Activated CD4-positive, alpha-beta memory T cell treated with anti-CD3 and anti-CD28 coated beads for 36 hours (primary cell): ENCODE measurements at places on chromosomes 1 and 21. TPM values are rescaled to one million over a fixed set of nuclear protein-coding genes. Genes with fewer than 3 reads are reported as not detected.

DNA sequence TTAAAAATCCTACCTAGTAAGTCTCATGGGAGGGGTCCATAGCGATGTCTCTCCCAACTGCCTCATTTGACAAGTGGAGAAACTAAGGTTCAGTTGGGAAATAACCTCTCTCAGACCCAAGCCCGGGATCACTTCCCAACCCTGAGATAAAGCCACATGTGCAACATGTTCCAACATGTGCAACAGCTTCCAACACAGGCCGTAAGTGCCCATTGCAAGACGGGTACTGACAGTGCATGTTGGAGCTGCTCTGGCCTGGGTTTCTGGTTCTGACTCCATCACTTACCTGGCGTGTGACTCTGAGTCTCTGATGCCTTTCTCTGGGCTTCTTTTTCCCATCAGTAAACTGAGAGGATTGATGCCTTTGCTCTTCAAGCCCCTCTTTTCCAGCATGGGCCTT, 38.0 kb upstream of the FOXO6 start:
- no peaks in the 10 kb centered on the region for H3K4me1 ChIP-seq
- peaks cover 2% of the 10 kb centered on the region for H3K27me3 ChIP-seq
- H3K4me3 ChIP-seq = no peak overlapping the region
- no peaks in the 10 kb centered on the region for H3K36me3 ChIP-seq

DNA sequence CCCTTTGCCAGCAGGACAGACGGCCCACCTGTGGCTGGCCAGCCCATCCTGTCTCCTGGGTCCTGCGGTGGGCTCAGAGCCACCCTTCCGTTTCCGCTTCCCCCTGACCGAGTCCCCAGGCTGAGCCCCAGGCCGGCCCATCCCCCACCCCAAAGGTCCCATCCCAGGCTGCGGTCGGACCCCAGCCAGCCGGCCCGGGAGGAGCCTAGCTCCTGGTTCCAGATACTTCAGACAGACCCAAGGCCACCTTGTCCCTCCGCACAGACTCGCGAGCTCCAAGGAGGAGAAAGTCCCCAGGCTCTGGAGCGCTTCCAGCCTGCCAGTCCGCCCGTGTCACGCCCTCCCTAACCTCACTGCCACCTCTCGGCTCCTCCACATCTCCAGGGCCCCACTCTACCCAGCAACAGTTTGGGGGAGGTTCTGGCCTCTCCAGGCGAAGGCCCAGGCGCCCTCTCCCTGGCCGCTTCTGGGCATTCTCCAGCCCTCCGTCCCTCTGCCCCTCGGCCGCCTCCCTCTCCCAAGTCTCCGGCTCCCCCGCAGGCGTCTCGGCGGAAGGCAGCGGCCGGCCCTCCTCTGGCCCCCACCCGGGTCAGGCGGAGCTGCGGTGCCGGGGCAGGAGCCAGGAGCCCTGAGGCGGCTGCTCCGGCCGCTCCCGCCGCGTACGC, 835 bp downstream of the LRRN2 start:
- no peak overlapping the region for H3K27ac ChIP-seq
- H3K27me3 ChIP-seq = peaks cover 34% of the 10 kb centered on the region
- peaks cover 7% of the 10 kb centered on the region for H3K4me1 ChIP-seq
- no peaks in the 10 kb centered on the region for H3K36me3 ChIP-seq
- DNase-seq = no peak

Gene LORICRIN
- not detected for total RNA-seq

Gene SYF2
- 45.6 TPM for total RNA-seq

DNA sequence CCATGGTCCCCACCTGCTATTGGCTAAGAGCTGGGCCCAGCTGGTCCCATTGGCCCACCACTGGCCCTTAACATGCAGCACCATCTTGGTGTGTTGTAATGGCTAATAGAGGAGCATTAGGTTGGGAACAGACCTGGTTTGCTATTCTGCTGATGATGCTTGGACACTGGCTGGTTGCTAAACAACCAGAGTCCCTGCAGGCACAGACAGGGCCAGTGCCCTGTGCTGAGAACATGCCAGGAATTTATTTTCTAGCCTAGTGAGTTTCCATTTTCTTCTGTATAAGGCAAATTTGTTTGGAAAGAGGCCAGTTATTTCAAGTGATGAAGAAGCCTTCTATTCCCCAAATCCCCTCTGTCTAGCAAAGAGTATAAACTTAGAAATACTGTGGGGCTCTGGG, 42.9 kb upstream of the TDRD10 start:
- no peak overlapping the region for H3K27ac ChIP-seq
- H3K36me3 ChIP-seq = peaks cover 36% of the 10 kb centered on the region
- peaks cover 45% of the 10 kb centered on the region for H3K4me1 ChIP-seq
- no peak overlapping the region for H3K4me3 ChIP-seq

Gene PGLYRP4
- not detected for total RNA-seq

Gene MCOLN3
- 0.62 TPM for total RNA-seq

DNA sequence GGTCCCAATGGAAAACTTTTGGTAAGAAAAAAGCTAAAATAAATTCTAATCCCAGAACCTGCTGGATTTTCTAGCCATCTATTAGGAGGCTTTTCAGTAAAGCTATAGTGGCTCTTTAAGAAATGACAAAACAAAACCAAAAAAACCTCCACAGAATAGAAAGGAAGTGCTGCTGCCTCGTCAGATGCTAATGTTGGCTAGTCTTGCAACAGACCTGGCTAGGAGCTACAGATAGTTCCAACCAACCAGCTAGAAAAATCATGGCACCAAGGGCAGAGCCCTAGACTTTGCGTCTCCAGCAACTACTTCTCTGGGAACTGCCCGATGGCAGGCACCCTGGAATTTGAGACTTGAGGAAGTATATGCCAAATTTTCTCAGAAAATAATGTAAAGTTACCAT, 7.6 kb downstream of the CD101 start:
- no peak for DNase-seq
- no peaks in the 10 kb centered on the region for H3K36me3 ChIP-seq
- H3K4me3 ChIP-seq = no peak overlapping the region
- H3K4me1 ChIP-seq = peaks cover 12% of the 10 kb centered on the region
- no peaks in the 10 kb centered on the region for H3K27me3 ChIP-seq

DNA sequence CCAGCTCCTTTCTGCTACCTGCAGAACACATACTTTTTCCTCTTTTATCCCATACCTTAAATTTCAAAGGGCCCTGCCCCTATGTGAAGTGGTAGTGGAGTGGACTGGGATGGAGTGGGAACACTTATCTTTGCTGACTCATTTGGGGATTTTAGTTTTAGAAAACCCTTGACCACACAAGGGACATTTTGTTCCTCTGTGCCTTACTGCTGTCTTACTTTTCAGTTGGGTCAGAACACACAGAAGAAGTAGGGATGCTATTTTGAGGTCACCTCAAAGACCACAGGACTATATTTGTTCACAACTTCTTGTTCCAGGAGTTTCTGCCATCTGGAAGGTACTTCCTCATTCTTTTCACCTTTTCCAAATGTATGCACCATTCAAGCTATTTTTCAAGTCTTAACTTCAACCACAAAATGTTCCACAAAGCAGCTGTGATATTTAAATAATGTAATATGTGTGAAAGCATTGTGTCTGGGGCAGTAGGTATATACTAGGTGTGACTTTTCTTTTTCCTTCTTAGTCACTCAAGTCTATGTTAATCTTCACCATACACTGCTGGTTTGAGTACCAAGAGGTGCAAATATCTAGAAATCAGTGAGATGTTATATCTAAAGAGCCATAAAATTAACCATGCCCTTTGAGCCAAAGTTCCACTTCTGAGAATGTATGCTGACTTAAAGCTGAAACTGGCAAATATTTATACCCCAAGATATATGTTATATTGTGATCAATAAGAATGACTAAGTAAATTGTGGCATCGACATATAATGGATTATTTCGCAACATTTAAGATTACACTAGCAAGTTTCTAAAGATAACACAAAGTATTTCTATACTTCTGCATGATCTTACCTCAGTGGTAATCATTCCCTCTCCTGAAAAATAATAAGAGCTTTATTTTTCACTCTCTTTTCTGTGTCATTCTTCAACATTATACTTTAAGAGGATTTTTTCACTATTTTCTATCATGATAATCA, 308.5 kb downstream of the MRPL39 start:
- H3K4me1 ChIP-seq = no peaks in the 10 kb centered on the region
- peaks cover 2% of the 10 kb centered on the region for H3K27me3 ChIP-seq
- no peak overlapping the region for H3K27ac ChIP-seq
- no peak for DNase-seq
- no peaks in the 10 kb centered on the region for H3K36me3 ChIP-seq

- peaks cover 5% of the 10 kb centered on the region for H3K27me3 ChIP-seq
- H3K4me1 ChIP-seq = no peaks in the 10 kb centered on the region
- no peak overlapping the region for H3K4me3 ChIP-seq
- DNase-seq = no peak
- no peak overlapping the region for H3K27ac ChIP-seq
Measured at GRCh38 chr1:114609826-114610225, 28.4 kb upstream of the BCAS2 start.

Gene SLC9C2
- not detected for total RNA-seq

DNA sequence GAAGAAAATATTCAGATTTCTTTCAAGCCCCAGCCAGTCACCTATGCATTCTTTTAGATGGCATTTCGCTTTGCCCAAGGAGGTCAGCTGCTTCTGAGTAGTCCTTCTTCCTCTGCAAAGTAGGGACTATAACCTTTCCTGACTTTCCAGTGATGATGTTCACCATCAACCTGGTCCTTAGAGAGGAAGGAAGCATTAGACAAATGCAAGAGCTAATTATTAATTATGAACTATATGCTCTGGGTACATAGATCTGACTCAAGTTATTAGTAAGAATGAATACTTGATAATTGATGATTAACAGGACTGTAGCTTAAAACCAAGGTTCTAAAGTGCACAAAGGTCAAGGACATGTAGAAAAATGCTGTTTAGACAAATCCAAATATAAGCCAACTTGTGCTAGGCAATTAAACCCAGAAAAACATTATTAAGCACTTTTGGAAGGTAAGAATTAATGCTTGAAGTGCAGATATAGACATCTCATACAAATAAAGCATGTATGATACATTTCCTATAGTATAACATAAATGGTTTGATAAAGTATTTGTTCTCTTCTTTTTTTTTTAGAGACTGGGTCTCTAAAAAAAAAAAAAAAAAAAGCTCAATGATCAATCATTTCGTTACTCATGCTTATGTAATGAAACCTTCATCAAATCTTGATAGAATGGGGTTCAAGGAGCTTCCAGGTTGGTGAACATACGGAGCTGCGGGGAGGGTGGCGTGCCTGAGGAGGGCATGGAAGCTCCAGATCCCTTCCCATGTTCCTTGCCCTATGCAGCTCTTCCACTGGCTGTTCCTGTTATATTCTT, 11.2 kb upstream of the AGMAT start:
- no peak overlapping the region for H3K4me3 ChIP-seq
- no peak overlapping the region for H3K27ac ChIP-seq
- DNase-seq = no peak
- no peaks in the 10 kb centered on the region for H3K4me1 ChIP-seq
- H3K36me3 ChIP-seq = no peaks in the 10 kb centered on the region

Gene DDOST
- total RNA-seq = 165 TPM

Gene KCNA2
- total RNA-seq = 0.36 TPM

DNA sequence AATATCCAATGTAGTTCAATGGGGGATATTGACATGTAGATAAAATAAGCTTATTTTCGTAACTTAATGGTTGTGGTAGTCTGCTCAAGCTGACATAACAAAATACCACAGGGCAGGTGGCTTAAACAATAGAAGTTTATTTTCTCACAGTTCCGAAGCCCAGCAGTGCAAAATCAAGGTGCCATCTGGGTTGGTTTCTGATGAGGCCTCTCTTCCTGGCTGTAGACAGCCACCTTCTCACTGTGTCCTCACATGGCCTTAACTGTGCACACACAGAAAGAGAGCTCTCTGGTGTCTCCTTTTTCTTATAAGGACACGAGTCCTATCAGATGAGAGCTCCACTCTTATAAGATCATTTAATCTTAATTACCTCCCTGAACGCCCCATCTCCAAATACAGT, 64.8 kb upstream of the IPO9 start:
- H3K27ac ChIP-seq = no peak overlapping the region
- no peaks in the 10 kb centered on the region for H3K4me1 ChIP-seq
- H3K4me3 ChIP-seq = no peak overlapping the region
- no peaks in the 10 kb centered on the region for H3K27me3 ChIP-seq
- DNase-seq = no peak

DNA sequence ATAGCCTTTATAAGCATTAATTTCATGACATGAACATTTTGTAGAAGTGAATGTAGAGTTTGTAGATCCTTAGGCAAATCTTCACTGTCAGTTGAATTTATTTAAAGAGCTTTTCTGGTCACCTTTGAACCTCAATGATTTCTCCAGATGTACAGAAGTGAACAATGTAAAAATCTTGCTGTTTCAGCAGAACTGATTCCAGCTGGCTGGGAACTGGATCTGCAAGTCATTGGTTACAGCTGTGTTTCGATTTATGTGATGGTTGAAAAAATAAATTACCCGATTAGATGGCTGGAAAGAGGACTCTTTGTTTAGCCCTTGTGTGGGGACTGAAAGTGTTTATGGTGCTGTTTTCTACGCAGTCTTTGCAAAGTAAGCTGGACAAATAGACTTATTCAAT, 849.8 kb downstream of the USP25 start:
- H3K4me3 ChIP-seq = no peak overlapping the region
- no peak for DNase-seq
- H3K4me1 ChIP-seq = no peaks in the 10 kb centered on the region
- H3K36me3 ChIP-seq = no peaks in the 10 kb centered on the region
- H3K27me3 ChIP-seq = no peaks in the 10 kb centered on the region

DNA sequence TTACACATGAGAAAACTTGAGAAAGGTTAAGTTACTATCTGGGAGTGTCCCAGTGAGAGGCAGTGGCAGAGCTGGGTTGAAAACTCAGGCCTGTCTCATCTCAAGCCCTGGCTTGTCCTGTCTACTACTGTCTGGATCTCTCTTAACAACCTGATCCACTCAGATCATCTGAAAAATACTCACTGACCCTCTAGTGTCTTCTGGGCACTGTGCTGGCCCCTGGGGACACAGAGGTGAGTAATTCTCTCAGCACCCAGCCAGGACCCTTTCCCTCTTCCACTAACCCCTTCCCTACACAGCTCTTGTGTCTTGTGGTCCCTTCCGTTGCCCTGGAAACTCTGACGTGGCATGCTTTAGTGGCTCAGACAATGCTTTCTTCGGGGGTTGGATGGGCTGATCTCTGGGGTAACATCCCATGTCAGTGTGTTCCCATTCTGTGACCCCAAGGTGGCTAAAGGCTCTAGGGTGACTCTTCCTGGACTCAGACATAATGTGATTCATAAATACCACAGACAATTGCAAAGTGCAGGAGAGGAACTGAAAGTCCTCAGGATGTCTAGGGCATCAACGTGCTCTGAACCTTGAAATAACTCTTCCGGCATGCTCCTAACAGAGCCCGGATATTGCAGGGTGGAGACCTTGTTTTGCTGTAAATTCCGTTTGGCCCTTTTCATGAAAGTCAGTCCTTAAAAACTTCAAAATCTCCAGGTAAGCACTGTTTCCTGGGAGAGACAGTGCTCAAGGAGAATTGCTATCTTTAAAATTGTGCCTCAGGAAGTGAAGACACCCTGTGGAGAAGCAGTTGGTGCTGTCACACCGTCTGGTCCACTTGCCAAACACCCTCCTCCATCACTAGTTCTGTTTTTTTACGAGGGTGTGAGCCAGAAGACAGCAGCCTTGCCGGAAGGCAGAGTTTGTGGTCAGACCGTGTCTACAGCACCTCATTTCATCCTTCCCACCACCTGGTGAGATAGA, 4.0 kb downstream of the SHISAL2A start:
- peak overlapping the region; percentile 98 for H3K27ac ChIP-seq
- no peaks in the 10 kb centered on the region for H3K27me3 ChIP-seq
- peak overlapping the region; percentile 65 for H3K4me3 ChIP-seq
- peaks cover 75% of the 10 kb centered on the region for H3K4me1 ChIP-seq

GRCh38 chr21:19461481-19462205, 1058.1 kb upstream of the TMPRSS15 start:
- DNase-seq = no peak
- H3K36me3 ChIP-seq = no peaks in the 10 kb centered on the region
- H3K27ac ChIP-seq = no peak overlapping the region
- H3K4me3 ChIP-seq = no peak overlapping the region

GRCh38 chr21:38956521-38956855, 150.8 kb downstream of the ETS2 start:
- no peak overlapping the region for H3K4me3 ChIP-seq
- peaks cover 4% of the 10 kb centered on the region for H3K4me1 ChIP-seq
- H3K27me3 ChIP-seq = peaks cover 12% of the 10 kb centered on the region
- DNase-seq = no peak

Gene RIPPLY3
- total RNA-seq = 0.27 TPM
